ENCODE measurements at places on chromosomes 13 and 19.

DNA sequence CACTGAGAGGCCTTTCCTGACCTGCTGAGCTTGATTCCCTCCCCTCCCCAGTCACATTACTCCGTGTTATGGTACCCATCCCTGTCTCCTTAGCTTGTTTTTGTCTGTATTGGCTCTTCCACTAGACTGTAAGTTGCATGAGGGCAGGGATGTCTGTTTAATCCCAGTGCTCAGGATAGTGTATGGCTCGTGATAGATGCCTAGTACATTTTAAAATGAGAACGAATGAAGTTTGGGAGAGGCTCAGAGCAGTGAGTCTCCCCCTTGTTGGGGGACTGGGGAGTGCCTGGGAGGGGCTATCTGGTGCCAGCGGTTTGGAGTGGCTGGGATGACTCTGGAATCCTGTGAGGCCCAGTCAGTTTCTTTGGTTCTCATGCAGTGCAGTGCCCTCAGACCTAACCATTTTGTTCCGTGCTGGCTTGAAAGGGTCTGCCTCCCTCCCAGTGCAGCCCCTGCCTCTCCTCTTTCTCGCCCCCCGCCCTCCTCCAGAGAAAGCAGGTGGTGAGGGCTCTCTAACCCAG, 35.5 kb downstream of the ACTN4 start:
- DNase-seq = no peak

- no peak for DNase-seq
Measured at GRCh38 chr13:52847682-52848432, 583 bp downstream of the PCDH8 start.

GRCh38 chr19:14826006-14826405, 9.0 kb downstream of the OR7A5 start:
- DNase-seq = no peak

DNA sequence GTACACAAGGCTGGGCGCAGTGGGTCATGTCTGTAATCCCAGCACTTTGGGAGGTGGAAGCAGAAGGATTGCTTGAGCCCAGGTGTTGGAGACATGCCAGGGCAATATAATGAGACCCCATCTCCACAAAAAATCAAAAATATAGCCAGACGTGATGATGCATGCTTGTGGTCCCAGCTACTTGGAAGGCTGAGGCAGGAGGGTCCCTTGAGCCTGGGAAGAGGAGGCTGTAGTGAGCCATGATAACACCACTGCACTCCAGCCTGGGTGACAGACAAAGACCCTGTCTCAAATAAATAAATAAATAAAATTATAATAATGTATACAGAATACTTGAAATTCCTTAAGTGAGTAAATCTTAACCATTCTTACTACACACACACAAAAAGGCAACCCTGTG, 127.7 kb downstream of the SPRY2 start:
- no peak for DNase-seq

DNA sequence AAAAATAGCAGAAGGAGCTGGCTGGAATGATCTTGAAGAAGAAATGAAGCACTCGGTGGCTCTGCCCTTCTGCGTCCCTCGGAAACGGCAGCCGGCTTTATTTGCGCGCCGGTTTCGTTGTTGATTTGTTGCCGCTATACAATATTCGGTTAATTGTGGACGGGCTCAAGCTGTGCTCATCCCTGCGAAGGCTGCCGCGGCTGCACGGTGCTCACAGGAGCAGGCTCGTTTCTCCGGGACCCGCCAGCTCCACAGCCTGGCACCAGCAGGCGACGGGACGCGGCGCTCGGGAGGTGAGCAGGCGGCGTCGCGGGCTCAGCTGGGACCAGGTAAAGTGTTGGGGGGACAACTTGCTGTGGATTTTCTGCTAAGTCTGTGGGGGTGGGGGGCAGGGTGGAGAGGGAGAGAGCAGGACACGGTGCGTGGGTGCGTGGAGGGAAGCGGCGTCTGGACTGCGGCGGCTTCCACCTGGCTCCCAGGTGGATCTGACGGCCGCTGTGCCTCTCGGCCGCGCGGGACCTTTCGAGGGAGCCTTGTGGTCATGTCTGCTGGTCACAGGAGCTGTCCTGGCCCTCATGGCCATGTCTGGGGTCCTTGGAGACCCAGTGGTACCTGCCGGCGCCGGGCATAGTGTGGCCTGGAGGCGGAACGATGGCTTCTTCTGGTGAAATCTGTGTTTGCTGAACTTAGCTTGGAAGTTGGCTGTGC, 90.9 kb downstream of the TEX29 start:
- DNase-seq = peak; percentile 51

DNA sequence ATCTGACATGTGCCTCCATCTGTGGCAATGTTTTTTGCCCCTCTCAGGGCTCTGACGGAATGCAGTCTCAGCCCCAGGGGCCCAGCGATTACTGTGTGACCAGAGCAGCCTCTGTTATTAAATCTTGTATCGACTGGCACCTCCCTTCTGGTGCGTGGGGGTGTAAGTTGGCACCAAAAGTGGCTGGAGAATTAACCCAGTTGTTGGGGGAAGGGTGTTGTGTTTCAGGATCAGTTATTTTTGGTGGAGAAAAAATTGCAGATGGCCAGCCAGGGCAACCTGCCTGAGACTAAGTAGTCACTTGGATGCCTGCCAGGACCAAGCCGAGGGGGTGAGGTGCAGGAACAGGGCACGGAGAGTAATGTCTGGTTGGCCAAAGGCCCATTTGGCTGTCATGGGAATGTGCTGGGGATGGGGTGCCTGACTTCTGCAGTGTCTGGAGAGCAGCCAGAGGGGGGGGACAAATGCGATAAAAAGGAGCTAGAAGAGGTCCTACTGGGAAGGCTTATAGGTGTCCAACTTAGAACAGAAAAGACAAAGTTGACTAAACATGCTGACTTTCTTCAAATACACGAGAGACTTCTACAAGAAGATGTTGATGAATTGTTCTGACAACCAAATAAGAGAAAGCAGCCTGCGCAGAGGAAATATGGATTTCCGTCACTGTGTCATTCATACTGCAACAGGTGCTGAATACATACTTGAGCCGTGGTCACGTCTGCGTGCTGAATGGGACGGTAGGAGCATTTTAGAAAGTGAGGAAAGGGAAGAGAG, 69.8 kb downstream of the SIAH3 start:
- DNase-seq = peak; percentile 34

DNA sequence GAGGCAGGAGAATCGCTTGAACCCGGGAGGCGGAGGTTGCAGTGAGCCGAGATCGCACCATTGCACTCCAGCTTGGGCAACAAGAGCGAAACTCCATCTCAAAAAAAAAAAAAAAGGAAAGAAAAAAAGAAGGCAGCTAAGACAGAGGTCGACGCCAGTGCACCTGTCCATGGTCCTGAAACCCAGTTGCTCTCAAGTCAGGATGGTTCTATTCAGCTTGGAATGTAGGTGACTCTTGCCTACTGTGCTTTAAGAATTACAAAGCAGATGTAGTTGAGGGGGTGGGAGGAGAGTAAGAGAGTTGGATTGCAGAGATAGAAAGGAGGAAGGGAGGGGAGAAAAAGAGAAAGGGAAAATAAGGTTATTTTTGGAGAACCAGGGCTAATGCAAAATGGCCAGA, 18.7 kb downstream of the CACNG7 start:
- DNase-seq = no peak

DNA sequence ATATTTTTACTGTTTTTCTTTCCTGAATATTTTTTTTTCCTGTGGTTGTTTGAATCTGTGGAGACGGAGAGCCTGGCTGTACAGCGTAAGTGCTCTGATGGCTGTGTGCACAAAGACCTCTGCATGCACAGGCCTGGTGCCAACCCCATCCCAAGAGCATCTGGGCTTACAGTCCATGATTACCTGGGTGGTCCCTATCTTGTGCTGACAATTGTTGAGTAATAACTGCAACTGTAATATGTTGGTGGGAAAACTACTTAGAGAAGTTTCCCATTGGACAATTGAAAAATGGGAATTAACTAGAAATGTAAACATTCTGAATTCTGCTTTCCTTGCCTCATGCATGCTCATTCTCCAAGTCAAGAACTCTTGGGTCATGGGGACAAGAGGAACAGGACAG, 268.7 kb downstream of the SHISA2 start:
- DNase-seq = no peak

- no peak for DNase-seq
Measured at GRCh38 chr13:40077396-40078027, 422.1 kb downstream of the COG6 start.

DNA sequence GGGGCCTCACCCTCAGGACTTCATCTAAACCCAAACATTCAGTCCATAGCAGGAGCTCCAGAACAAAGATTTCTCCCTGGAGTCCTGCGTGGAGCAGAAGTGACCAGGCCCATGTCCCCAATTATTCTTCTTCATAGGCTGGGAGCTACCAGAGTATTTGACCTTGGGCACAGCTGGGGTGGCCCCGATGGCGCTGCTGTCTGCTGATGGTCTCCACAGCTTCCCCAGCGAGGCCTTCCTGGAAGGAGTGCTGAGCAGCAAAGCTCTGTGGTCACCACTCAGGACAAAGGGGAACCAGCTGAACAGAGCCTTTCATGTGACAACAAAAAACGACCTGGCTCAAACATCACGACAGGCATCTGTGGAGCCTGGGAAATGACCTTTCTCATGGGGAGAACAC, 62.7 kb upstream of the ARGLU1 start:
- no peak for DNase-seq

GRCh38 chr13:93963266-93964145, 516.0 kb downstream of the DCT start:
- peak; percentile 38 for DNase-seq

- DNase-seq = no peak
Measured at GRCh38 chr13:91153372-91153771, 194.1 kb upstream of the MIR17HG start.

DNA sequence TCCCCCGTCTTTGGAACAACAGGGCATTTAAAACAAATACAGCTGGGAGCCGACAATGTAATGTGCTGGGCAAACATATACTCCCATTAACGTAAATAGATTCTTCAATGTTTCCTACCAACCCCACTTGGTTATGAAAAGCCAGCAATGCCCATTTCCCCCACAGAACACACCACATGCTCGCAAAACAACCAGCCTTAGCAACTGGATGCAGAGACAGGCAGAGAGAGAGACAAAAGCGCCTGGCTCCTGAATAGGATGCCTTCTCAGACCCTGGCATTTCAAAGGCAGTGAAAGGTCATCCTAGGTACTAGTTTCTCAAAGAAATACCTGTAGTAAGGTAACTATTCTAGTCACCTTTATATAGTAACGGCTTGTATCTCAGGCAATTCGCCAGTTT, 462.9 kb downstream of the ITGBL1 start:
- DNase-seq = peak; percentile 77

GRCh38 chr19:32018014-32018413, 327.4 kb upstream of the ZNF507 start:
- DNase-seq = no peak

GRCh38 chr19:30175987-30176386, 196.2 kb upstream of the ZNF536 start:
- DNase-seq = no peak

- DNase-seq = no peak
Measured at GRCh38 chr19:28612275-28612769, 600.6 kb downstream of the UQCRFS1 start.

- no peak for DNase-seq
Measured at GRCh38 chr19:14978161-14978776, 1.4 kb downstream of the SLC1A6 start.

GRCh38 chr13:112752711-112753541, 63.1 kb downstream of the ATP11A start:
- DNase-seq = no peak

- DNase-seq = no peak
Measured at GRCh38 chr19:6221878-6222746, 57.7 kb downstream of the MLLT1 start.

DNA sequence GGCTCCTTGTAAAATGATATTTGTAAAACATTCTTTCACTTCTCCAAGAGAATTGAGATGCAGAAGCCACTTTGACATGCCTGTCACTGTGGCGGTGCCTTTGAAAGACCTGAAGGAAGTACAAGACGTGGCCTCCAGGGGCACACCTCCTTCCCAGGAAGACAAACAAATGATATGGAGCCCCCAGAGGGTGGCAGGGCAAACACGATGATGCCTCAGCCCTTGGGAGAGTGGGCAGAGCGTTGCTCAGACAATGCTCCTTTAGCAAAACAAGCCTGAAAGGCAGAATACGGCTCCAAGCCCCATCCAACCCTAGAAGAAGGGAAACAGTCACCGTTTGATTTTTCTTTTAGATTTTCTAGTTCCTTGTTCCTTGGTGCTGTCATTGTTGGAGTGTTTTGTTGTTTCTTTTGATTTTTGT, 9.2 kb upstream of the ATP12A start:
- DNase-seq = no peak

- DNase-seq = no peak
Measured at GRCh38 chr19:14889994-14890642, 4.2 kb upstream of the OR7A17 start.

- DNase-seq = no peak
Measured at GRCh38 chr13:24149246-24150032, 11.1 kb upstream of the SPATA13 start.

- no peak for DNase-seq
Measured at GRCh38 chr19:2110822-2111221, 14.1 kb downstream of the IZUMO4 start.
